Activated naive CD4-positive, alpha-beta T cell treated with anti-CD3 and anti-CD28 coated beads for 36 hours (primary cell): ENCODE measurements at places on chromosomes 2 and 18. TPM values are rescaled to one million over a fixed set of nuclear protein-coding genes. Genes with fewer than 3 reads are reported as not detected.

PJVK gene
- total RNA-seq, result 2.4 TPM

SLC38A11 gene
- not detected for total RNA-seq

CCDC102B gene
- total RNA-seq, result 1.7 TPM

MAPK4 gene
- not detected for total RNA-seq

HOXD4 gene
- total RNA-seq, result not detected

MEX3C gene
- 50.9 TPM for total RNA-seq

FSIP2 gene
- not detected for total RNA-seq

MOGAT1 gene
- total RNA-seq, result not detected

GRCh38 chr2:100527440-100528015 is 35.3 kb upstream of the PDCL3 start:
- DNase-seq, result no peak

DNA sequence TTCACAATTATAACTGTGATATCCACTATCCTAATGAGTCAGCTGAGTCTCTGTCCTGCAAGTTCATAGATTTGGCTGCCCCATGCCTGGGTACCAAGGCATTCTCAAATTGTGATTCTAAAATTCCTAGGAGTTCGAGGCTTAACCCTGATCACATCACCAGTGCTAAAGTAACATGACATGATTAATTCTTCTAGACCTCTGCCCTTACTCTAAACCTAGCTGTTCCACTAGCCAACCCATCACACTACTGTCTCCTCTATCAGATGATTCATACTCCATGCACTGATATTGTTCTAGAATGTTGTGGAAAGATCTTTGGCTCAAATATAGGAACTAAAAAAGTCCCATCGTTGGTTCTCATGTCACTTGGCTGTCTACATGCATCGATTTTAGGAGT is 487.6 kb downstream of the PIK3C3 start:
- no peak for DNase-seq

GRCh38 chr2:41294331-41294730 is 753.5 kb upstream of the PKDCC start:
- no peak for DNase-seq

DNA sequence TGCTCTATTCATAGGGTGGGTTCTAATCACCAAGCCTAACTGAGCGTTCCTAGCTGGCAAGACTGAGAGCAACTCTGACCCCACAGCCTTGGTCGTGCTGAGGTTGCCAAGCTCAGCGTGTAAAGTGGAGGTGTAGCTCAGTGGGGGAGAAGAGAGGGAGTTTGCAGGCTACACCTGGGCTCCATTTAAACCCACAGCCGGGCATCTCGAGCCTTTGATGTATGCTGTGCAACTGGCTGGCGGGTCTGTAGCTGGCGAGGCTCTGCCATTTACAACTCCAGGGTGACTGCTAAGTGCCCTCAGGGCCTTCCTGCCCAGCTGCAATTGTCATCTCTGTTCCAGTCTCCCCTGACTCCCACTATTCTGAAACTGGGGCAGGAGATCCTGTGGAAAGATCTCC is 20.0 kb upstream of the CHRNA1 start:
- no peak for DNase-seq

DNA sequence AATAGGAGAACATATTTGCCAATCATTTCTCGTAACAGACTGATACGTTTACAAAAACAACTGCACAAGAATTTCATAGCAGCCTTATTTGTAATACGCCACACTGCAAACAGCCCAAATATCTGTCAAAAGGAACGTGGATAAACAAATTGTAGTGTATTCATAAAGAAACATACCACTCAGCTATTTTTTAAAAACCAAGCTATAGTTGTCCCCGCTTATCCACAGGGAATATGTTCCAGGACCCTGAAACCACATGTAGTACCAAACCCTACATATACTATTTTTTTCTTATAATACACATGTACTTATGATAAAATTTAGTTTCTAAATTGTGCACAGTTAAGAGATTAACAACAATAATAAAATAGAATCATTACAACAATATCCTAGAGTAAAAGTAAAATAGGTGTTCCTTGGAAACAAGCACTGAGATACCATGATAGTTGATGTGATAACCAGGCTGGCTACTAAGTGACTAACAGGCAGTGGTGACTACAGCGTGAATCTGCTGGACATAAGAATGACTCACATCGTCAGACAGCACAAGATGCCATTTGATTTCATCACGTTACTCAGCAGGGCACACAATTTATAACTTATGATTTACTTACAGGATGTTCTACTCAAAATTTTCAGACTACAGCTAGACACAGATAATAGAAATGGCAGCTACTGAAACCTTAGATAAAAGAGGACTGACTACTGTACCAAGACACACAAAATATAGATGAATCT is 367.4 kb downstream of the NCKAP5 start:
- DNase-seq, result no peak

DNA sequence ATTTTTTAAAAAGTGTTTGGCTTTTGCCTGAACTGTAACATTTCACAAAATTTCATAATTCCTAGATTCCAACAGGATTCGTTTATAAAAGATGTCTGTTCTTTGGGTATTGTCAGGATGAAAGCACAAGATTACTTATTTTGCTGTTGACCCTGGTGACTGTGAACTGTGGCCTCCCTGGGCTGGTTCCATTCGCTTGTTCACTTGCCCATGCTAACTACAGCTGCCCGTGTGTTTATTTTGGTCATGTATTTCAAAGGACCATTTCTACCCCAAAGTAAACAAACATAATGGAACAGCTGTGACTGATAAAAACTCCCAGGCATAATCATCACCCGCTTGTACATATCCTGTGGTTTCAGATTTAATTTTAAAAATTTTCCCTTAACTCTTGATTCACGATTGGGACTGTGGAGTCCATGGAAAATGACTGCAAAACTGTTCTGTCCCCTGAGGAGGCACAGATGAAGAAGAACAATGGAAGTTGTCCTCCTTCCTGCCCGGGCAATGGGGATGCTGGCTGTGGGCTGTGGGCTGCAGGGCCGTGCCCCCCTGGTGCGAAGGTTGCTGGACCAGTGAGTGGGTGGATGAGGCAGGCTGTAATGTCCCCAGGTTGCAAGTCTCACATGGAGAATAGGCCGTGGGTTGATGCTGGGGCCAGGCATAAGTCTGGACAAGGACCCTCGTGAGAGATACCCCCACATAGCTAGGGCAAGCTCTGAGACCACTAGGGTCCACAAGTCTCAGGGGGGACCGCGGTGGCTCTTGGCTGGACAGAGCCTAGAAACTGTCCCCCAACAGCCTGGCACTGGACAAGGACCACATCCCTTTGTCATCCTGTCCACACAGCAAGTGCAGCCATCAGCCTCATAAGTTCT is 28.9 kb upstream of the HDAC4 start:
- no peak for DNase-seq

DNA sequence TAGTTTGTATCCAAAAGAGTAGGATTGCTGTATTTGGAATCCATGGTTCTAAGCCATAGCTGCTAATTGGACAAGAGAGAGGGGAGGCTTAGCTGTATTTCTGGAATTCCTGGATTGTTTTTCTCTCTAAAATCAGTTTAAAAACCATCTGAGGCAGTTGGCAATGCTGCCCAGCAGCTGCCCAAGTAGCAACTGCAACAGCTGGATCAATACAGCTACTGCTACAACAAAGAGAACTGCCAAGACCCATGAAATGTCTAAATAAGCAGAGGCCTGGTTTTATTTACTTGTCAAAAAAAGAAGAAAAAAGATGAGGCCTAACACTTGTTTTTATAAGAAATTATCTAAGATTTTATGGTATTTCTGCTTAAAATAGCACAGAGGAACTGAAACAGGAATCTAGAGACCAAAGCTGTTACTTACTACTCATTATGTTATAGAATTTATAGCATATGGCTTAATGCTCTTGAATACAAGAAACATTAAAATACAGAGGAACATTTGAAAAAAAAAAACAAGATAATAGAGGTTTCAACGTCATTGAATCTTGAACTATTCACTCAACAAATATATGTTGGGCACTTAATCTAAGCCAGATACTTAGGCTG is 39.1 kb downstream of the TMEFF2 start:
- no peak for DNase-seq

GRCh38 chr2:146597291-146597690 is 1247.5 kb upstream of the ACVR2A start:
- DNase-seq, result no peak

- no peak for DNase-seq
Measured at GRCh38 chr2:176642074-176642473, 372.8 kb downstream of the MTX2 start.

DNA sequence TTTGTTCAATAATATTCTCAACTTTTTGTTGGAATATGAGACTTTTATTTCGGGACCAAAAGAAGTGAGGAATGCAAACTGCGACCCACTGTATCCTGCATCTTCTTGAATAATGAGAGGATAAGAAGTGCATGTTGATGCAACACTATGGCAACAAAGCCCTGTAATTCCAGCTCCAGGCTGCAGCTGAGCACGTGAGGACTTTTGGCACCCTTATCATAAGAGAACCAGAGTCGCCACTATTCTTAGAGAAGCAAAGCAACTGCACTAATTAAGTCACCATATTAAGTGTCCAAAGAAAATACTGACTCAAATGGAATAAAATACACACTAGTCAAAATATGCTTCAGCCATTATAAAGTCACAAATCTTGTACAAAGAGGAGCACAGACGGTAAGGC is 65.8 kb downstream of the FAM210A start:
- no peak for DNase-seq

DNA sequence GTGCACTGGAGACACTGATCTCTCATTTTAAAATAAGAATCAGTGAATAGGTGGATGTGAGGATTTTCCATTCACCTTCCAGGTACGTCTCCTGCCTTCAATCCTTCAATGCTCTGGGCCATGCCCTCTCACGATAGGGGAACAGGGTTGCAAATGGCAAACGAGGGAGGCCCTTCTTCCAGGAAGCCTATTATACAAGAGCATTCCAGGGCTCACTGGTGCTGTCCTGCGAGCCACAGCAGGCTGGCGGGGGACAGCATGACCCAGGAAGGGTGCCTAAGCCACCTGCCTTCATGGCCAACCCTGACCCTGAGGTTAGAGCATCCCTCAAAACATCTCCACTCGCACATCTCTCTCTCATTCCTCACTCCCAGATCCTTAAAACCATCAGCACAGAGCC is 20.6 kb upstream of the ID2 start:
- DNase-seq, result no peak

DNA sequence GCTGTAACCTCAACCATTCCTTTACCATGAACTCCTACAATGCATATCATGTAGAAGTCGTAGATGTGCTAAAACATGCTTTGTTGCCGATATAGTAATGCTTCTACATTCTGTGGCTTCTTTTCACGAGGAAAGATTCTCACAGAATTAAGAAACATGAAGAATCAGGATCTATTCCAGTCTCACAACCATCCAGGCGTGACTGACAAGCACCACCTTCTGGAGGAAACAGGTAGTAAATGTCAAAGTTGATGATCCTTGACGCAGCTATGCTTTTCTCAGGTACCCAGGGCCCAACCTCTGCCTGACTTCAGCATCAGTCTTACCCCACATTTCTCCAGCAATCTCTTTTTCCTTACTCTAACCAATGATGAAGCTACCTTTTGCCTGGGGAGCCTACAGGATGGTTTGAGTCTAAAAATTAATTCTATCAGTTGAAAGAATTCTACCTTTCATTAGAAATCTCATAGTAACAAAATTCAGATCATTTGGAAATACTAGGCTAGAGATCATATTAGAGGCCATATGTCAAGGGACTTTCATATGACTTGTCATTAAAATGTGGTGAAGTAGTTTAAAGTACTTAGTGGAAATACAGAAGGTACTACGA is 123.3 kb upstream of the RND3 start:
- DNase-seq, result no peak

DNA sequence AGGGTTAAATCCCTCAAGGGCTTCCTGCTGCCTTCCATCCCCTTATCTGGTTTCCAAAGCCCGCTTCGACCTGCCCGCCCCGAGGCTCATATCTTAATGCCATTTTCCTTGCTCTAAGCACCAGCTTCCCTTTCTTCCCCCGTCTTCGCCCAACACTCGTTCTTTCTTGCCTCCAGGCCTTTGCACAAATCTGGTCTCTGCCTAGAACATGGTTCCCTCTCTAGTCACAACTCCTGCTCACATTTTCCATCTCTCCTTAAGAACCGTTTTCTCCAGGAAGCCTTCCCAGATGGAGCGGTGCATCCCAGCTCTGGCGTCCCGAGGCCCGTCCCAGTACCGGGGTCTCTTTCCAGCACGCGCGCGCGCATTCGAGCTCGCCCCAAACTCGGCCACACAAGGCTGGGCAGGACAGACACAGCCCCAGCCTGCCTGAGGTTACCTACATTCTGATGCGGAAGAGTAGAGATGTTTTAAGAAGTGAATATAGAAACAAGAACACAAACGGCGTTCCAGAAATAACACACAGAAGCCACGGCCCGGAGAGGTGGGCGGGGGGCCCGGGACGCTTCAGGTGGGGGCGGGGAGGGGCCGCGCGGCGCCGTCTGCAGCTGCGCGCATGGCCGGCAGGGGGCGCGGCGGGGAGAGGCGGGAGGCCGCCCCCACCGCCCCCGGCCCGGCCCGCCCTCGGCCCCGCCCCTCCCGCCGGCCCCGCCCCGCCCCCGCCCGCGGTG is at the start of gene DGKD:
DGKD (plus strand) TSS at position 726 of the 731 bp plus-strand sequence. CDS start 25 bp downstream, outside the sequence.
- peak; percentile 71 for DNase-seq

GRCh38 chr2:25304826-25305596 is 36.7 kb downstream of the DNMT3A start:
- no peak for DNase-seq

DNA sequence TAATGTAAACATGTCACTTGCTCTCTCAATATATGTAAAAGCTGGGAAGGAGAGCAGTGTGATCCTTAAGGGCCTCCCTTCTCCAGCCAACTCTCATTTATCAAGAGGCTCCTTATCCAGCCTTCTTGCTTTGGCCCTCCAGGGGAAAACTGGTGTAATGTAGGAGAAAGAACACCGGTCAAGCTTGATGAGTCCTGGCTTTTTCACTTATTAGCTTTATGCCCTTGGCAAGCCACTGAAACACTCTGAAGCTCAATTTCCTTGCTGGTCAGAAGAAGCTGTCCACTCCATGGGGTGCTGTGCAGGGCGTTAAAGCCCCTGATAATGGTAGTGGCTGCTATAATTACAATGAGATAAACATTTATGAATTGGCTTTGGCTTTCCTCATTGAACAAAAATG is 251.2 kb upstream of the RBBP8 start:
- DNase-seq, result no peak

GRCh38 chr18:9147440-9148202 is 11.0 kb downstream of the ANKRD12 start:
- DNase-seq, result peak; percentile 42

DNA sequence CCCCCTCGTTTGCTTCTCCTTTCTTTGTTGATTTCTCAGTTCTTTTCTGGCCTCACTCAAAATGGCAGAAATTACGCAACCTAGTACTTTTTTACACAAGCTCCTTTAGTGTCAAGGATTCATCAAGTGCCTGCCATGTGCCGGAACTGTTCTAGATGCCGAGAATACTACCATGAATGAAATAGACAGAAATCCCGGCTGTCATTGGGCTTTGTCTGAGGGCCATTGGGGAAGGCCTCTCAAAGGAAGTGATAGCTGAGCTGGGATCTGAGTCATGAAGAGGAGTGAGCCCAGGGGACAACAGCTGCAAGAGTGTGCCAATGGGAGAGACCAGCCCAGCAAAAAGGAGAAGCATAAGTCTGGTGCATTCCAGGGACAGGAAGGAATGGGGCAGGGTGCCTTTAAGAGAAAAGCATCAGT is 34.3 kb upstream of the PPP1CB start:
- DNase-seq, result no peak

GRCh38 chr2:102422910-102423309 is at the start of gene IL18RAP:
TSS of gene IL18RAP (plus strand) at chr2:102423160. CDS start at chr2:102423278, 118 bp downstream.
- DNase-seq, result peak; percentile 31
